ENCODE measurements at places on chromosomes 7 and 10.

DNA sequence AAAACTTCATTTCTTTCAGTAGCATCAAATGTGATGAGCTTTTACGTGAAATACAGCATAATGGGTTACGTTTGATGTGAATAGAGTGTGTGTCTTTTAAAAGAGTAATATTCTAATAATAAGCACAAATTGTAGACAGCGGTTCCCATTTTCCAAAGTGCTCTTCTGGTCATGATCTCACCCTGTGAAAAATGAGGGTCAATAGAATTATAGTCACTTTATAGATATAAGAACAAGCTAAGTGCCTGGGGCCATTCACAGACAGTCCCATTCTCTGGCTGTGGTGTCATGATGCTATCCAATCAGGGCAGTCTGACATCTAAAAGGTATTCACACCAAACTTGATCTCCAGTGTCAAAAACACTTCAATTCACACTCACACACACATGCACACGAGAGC lies 830.8 kb upstream of the AUTS2 start:
- DNase-seq = no peak
- H3K4me3 ChIP-seq = no peak overlapping the region
- H3K36me3 ChIP-seq = peaks cover 6% of the 10 kb centered on the region

- H3K4me1 ChIP-seq = peaks cover 3% of the 10 kb centered on the region
- H3K27ac ChIP-seq = no peak overlapping the region
- no peak overlapping the region for H3K4me3 ChIP-seq
- H3K27me3 ChIP-seq = no peaks in the 10 kb centered on the region
- H3K36me3 ChIP-seq = peaks cover 21% of the 10 kb centered on the region
Observed at GRCh38 chr7:128303643-128304042, 40.1 kb downstream of the RBM28 start.

DNA sequence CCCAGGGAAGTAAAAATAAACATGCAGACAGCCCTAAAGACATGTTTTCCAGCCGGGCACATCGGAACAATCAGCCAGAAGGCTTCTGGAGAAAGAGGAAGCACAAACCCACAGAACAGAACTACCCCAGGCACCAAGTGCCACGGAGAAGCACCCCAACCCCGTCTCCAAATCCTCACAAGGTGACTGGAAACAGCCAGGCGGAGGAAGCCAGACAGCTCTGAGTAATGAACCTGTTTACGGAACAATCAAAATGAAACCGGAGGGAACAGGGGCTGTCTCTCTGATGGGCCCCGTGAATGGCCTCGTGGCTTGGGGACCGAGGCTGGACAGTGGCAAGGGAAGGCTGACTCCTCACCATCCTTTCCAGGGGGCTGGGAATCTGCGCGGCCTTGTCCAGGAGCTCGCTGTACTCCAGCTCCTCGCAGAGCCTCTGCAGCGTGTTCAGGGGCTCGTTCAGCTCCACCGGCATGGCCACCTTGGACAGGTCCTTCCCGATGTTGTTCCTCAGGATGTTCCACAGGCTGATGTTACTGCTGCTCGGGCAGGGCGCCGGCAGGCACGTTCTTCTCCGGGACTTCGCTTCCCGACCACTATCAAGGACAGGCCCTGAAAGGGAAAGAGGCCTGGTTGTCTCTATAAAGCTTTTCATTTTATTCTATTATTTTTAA lies 77.0 kb upstream of the GSDME start:
- H3K4me3 ChIP-seq = no peak overlapping the region
- no peaks in the 10 kb centered on the region for H3K27me3 ChIP-seq
- no peak for DNase-seq
- H3K36me3 ChIP-seq = peaks cover 16% of the 10 kb centered on the region
- H3K27ac ChIP-seq = no peak overlapping the region
- peaks cover 13% of the 10 kb centered on the region for H3K4me1 ChIP-seq

- peaks cover under 1% of the 10 kb centered on the region for H3K27me3 ChIP-seq
- no peak overlapping the region for H3K27ac ChIP-seq
- no peaks in the 10 kb centered on the region for H3K36me3 ChIP-seq
- H3K4me1 ChIP-seq = no peaks in the 10 kb centered on the region
Observed at GRCh38 chr7:371779-372545, 82.0 kb downstream of the FOXL3 start.

- peaks cover 3% of the 10 kb centered on the region for H3K4me1 ChIP-seq
- no peak for DNase-seq
- H3K27ac ChIP-seq = no peak overlapping the region
- H3K36me3 ChIP-seq = no peaks in the 10 kb centered on the region
- peaks cover 7% of the 10 kb centered on the region for H3K27me3 ChIP-seq
- H3K4me3 ChIP-seq = no peak overlapping the region
Observed at GRCh38 chr7:98321301-98321700, 39.8 kb downstream of the BRI3 start.

DNA sequence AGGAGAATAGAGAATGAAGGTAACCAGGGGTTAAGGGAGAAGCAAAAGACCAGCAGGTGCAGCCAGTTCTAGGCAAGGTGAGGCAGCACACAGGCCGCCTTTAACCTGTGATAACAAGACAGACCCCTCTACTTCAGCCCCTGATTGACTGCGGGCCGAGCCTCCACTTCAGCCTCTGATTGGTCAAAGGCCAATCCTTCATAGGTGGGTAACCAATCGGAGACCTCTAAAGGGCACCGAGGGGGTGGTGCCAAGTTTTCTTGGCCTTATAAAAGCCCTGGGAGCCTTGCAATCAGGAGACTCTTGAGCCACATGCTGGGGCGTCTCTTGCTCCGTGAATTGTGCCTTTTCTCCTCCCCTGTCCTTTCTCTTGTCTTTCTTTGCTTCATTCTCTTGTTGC lies 98.8 kb downstream of the ELFN1 start:
- H3K27me3 ChIP-seq = peaks cover 6% of the 10 kb centered on the region
- no peak overlapping the region for H3K4me3 ChIP-seq
- H3K36me3 ChIP-seq = no peaks in the 10 kb centered on the region
- DNase-seq = no peak

GRCh38 chr10:64039198-64039597 lies 518.0 kb downstream of the REEP3 start:
- H3K4me3 ChIP-seq = no peak overlapping the region
- no peak overlapping the region for H3K27ac ChIP-seq
- DNase-seq = no peak
- no peaks in the 10 kb centered on the region for H3K36me3 ChIP-seq

Data from natural killer cell treated with Interleukin-12 subunit alpha and Interleukin-12 subunit beta and Interleukin-15 and Interleukin-18, amount 100 ng/mL, for 72 hours (primary cell).